ENCODE measurements at places on chromosomes 12 and 14.

DNA sequence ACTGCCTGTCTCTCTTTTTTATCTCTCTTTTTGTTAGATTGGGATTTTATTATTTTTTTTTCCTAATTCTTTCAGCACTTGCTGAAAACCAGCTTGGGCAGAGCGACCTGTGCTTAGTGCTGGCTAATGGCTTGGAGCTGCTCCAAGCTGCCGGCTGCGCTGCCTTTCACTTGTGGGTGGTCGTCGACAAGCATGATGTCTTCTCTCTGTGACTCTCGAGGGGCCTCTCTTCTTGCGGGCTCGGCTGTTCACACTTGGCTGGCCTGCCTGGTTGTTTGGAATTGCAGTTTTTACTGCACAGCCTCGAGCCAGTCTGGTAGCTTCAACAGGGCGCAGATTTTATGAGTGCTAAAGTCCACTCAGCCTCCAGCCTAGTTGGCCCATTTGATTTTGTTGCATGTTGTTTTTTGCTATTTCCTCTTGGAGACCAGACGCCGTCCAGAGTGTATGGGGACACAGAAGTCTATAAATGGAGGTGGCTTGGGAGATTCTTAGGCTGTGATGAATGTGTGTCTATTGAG is 18.6 kb downstream of the TPCN1 start:
- no peak for DNase-seq

GRCh38 chr14:64459405-64460136 is 5.7 kb upstream of the AKAP5 start:
- no peak for DNase-seq

- no peak for DNase-seq
These were observed 3.9 kb upstream of the HSPA2 start for GRCh38 chr14:64536488-64537245.

DNA sequence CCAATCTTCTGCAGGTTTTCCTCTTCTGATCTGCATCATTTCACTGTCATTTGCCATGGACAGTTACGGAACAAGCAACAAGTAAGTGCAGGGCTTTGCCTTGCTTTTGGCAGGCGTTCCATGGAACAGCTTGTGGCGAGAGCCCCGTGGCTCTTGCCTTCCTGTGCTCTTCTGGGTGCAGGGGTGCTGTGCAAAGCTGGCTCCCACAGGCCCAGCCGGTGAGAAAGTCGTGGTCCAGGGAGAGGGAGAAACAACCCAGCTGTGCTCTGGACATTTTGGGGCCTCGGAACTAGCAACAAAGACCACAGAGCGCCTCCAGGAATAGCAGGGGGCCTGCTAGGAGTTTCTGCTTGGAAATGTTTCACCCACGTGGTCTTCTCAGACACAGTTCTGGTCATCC is 164.7 kb downstream of the ADGRD1 start:
- DNase-seq = no peak

DNA sequence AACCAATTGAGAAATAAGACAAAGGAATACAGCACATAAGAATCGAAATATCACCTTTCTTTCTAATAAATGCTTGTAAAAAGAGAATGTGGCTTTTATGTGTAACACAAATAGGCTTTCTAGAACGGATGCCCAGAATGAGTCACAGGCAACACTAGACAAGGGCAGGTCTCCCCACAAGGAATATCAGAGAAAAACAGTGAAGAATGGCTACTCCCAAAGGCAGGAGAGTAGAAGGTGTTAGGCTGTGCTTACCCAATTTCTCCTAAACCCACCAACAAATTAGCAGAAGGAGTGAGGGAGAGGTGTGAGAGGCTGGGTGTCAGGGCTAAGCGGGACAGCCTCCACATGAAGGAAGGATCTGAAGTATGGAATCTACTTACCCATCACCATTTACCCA is 55.2 kb downstream of the GALNT4 start:
- DNase-seq = no peak

DNA sequence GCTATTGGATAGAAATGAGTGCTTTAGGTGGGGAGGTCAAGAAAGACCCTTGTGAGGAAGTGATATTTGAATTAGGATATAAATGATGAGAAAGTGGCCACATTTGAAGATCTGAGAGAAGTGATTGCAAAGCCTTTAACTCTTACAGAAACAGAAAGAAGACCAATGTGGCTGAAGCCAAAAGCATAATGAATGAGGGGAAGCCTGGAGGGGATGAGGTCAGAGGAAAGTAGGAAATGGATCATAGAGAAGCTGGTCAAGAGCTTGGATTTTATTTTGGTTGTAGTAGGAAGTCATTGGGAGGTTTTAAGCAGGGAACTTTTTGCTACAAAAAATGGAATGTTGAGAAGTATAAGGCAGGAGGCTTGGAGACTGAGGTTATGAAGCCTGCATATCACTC is 3.5 kb upstream of the GYS2 start:
- no peak for DNase-seq

GRCh38 chr12:58629376-58629775 is 290.9 kb downstream of the LRIG3 start:
- no peak for DNase-seq

DNA sequence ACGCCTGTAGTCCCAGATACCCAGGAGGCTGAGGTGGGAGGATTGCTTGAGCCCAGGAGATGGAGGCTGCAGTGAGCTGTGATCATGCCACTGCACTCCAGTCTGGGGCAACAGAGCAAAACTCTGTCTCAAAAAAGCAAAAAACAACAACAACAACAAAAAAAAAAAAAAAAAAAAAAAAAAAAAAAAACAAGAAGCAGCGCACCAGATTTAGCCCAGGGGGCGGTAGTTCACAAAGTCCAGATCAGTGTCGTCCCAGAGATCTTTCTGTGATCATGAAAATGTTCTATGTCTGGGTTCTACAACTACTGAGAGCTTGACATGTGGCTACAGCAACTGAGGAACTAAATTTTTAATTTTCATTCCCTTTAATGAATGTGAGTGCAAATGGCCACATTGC is 27.4 kb downstream of the OAS2 start:
- no peak for DNase-seq

DNA sequence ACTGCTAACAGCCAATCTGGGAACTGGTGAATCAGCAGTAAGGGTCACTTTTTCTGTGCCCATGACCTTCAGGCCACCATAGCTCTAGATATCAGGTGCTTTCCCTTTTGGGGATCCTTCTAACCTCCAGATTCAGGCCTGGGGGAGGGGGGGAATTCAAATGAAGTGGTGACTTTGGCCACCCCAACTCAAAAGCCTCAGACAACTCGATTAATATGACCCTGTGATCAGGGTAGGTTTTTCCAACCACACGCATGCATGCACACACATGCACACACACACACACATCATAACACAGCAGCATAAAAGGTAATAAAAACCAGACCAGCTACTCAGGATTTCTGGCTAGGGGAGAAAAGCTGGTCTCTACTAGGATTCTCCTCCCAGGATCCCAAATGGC is 5.3 kb downstream of the TBX3 start:
- DNase-seq = no peak

DNA sequence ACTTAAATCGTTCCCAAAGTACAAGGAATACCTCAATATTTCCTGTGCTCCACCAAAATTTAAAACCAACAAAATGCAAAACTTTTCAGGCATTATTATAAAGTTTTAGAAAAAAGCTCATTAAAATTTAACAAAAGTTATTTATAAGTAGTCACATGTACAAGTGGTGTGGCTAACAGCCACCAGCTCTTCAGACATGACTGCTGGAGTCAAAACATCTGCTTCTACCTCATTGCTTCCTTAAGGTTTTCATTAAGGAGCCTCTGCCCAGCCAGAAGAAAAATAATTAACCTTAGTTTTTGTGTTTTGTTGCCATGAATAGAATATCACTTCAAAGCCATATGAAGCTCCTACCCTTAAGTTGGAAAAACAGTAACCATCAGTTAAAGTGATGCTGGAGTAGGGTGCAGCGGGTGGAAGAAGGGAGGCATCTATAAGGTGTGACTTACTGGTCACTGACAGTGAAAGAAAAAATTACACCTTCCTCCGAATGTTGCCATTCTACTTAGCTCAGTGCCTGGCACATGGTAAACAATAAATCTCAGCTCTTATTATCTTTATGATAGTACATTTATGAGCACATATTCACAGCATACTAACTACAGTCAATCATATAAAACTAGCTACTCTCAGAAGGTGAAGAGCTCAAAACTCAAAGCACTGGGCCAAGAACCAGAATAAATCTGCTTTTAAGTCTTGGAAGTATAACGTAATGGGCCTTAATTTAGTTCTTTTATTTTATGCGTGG is 57.7 kb downstream of the GALC start:
- DNase-seq = no peak

GRCh38 chr12:129614221-129614885 is 289.5 kb downstream of the TMEM132D start:
- DNase-seq = no peak

Data from mucosa of gallbladder (tissue), 1 donor.